ENCODE measurements at places on chromosomes 6 and 20. TPM values are rescaled to one million over a fixed set of nuclear protein-coding genes. Genes with fewer than 3 reads are reported as not detected.

DNA sequence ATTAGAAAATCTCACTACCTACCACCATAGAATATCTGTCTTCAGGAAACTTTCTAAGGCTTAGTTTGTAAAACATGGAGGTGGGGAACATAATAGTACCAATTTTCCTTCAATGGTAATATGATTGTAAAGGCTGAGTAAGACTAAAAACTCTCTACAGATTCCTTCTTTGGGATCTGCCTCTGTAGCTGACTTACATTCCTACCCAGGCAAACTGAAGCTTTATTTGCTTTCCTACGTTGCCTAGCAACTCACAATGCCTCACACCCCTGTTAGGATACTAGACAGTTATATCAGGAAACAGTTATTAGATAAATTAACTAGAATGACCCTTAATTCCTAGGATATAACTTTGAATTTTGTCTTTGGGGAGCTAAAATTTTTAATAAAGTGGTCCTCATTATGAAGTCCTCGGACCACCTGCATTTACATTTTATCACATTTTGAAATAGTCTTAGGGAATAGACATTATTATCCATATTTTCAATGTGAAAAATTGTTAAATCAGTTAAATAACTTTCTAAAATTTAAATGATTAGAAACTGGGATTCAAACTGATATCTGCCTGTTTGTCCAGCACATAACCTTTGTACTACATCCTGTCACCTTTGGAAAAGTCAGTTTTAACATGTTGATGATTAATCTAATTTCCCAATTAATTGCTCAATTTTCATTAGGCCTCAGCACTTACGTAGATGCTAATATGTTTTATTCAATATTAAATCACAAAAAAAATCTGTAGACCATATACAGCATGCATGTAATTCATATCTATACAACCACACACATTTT, 591.4 kb downstream of the RNF144B start:
- no peak for DNase-seq

The C6orf141 gene
- polyA plus RNA-seq: not detected

The GCNT2 gene
- polyA plus RNA-seq: 1.8 TPM

DNA sequence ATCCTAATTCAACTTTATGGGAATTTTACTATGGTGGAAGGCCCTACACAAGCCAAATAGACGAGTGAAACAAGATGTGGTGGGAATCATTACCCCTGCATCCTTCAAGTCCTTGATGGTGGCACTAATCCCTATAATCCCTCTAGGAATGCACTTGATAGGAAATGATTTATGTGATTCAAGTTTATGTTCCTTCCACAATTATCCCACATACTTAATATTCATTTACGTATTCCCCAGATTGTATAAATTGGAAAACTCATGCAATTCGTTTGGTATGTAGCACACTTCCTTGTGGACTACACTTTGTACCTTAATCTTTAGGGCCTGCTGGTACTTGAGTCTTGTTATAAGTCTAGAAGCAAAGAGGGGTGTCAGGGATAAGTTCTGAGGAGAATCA, 40.8 kb downstream of the PKIB start:
- DNase-seq: no peak

DNA sequence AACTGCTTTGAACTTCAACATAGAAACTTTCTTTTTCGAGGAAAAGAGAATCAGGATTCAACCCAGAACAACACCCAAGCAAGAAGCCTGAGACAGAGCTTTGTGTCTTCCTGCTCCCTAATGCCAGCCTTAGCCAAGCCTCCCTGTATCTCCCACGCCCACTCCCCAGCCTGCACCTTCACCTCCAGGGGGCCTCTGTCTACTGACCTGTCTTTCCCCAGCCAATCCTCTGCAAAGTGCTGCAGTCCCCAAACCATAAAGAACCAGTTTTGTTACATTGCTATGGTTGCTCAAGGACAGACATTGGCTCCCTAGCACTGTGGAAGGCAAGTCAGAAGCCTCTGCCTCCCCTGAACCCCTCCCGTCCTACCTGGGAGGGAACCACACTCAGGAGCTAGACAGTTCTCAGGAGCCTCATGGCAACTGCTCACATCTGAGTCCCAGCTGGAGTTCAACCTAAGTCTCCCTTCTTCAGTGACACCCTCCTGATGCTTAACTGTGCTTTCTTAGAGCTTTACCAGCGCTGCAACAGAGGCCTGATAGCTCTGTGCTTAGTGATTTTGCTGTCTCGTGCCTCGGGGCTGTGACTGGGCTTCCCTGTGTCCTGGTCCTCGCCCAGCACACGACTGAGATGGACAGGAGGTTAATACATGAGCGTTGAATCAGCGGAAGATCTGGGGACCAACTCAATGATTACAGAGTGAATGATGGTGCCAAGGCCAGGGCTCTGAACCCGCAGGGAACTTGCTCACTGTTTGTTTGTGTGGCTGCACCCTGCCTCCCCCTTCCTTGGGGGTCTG, 101.5 kb upstream of the DUSP22 start:
- no peak for DNase-seq

DNA sequence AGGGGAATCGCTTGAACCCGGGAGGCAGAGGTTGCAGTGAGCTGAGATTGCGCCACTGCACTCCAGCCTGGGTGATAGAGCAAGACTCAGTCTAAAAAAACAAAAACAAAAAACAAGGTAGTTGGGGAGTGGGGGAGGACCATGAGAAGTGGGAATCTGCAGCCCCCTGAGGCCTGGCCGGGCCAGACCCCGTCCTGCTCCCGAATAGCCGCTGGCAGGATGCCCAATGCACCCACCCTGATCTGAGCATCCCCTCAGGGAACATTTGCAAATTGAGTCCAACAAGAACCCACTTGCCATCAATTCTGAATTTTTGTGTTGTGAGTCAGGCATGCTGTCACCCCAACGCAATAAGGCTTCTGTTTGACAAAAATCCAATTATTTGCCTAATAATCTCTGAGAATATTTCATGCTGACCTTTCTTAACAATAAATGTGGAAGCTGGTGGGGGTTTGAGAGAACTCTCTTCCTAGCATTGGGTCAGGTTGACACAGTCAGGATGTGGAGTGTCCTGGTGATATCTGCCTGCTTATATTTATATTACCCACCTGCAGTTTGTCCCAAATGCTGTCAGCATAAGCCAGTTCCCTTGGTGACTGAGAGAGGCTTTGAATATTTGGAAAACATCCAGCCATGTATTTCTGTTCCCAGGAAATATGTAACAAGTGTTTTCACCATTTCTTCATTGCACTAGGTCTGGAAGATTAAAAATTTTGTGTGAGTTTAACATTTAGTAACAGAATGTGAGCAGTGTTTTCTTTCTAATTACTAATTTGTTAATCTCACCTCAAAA, 28.4 kb upstream of the FRMD1 start:
- peak; percentile 64 for DNase-seq

GRCh38 chr20:23515250-23515939, 24.5 kb downstream of the CST8 start:
- DNase-seq: no peak

DNA sequence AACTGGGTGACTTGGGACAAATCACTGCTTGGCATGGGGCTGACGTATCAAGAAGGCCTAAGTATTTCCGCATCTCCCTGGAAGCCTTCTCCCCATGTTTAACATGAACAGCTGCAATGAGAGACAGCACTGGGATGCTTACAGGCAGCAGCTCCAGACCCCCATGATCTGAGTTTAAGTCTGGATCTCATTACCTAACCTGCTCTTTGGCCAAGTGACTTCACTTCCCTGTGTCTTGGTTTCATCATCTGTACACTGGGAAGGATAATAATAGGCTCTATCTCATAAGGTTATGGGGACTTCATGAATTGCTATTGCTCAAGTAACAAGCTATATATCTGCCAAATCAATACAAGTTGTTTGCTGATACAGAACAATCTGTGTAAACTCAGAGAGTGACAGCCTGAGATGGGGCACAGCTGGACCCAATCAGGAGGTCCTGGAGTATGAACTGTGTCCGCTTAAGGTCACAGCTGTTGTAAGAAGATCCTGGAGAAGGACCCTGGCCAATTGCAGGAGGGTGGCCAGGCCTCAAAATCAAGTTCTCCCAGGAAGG, 56.0 kb downstream of the TGM2 start:
- no peak for DNase-seq

GRCh38 chr6:140548366-140548765, 1173.9 kb upstream of the CITED2 start:
- DNase-seq: no peak

The C6orf132 gene
- 0.17 TPM for polyA plus RNA-seq

The GGTLC1 gene
- polyA plus RNA-seq: not detected

DNA sequence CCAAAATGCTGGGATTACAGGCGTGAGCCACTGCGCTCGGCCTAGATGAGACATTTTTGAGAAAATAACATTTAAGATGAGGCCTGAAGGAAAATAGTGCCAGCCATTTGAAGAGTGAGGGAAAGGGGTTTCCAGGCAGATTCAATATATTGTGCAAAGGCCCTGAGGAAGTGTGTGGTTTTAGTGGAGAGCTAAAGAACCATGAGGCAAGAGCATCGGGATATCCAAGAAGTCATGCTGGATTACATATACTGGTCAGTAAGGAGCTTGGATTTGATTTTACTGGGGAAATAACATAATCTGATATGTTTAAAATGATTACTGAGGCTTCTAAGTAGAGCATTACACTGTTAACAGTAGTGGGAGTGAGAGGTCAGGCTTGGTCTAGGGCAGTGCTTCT, 47.0 kb downstream of the CARMIL1 start:
- no peak for DNase-seq

DNA sequence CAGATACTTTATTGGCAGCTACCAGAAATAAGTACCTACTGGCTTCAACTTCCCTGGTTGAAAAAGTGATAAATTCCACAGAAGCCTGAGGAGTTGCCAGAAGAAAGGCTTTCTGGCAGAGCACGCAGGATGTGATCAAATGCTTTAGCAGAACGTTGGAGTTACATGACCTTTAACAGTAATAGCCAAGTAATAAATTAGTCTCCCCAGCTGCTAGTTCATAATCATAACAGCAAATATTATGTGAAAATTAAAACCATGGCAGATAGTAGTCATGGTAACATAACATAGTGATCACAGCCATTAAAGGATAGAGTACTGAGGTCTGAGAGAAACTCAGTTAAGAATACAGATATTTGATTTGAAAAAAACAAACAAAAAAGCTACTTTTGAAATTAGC, 567.7 kb downstream of the ADGRB3 start:
- DNase-seq: no peak

DNA sequence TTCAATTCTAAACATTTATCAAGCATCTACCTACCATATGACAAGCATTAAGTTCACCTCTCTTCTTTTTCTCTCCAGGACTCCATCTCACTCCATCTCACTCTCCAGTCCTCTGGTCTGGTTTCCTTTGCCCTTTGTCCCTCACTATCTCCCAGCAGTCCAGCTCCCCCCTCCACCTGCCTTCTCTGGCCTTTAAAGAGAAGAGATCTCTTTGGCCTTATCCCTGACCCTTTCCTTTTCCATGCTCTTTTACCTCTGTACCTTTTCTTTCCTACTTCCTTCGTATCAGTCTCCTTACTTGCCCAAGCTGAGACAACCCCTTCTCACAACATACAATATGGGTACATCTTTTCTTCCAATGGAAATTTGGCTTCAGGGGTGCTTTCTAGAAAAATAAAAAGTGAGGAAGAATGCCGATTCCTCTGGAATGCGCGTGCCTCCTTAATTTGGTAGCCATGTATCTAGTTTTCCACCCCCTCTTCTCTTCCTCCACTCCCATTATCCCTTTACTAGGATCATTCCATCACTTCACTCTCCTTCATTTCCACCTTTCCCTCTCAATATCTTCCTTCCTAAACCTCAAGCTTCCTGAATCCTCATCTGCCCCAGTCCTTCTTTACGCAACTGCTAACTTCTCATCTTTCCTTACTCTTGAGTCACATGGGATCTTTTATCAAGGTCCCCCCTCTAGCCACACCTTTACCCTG, 745 bp upstream of the AGPAT1 start:
- no peak for DNase-seq

- no peak for DNase-seq
These were observed 209.4 kb downstream of the FOXA2 start for GRCh38 chr20:22374678-22375590.

- DNase-seq: no peak
These were observed 8.9 kb downstream of the SLC22A2 start for GRCh38 chr6:160249671-160250070.

DNA sequence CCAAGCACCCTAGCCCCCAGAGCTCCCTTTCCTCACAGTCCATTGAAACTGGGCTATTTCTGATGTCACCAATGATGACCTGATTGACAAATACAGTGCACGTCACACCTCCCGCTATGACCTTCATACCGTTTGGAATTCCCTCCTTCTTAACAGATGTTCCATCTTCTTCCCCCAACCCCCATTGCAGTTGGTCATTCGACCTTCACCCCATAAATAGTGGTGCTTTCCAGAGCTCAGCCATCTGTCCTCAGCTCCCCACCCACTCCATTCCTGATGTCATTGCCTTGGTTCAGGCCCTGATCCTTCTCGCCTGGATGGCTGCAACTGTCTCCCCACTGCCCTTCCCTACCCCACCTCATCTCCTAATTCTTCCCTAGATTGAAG, 198.5 kb downstream of the SOD2 start:
- DNase-seq: no peak

GRCh38 chr20:8271727-8272126, 139.7 kb downstream of the PLCB1 start:
- DNase-seq: no peak

- DNase-seq: no peak
These were observed 22.8 kb upstream of the FAM83C start for GRCh38 chr20:35314816-35315631.

- DNase-seq: no peak
These were observed 118.3 kb downstream of the KCNQ5 start for GRCh38 chr6:72740135-72740534.

The SFT2D1 gene
- polyA plus RNA-seq: 58.8 TPM

- DNase-seq: no peak
These were observed 12.1 kb upstream of the COL21A1 start for GRCh38 chr6:56259234-56260077.

- DNase-seq: no peak
These were observed 71.9 kb upstream of the SULF2 start for GRCh38 chr20:47857187-47857568.

GRCh38 chr20:38604873-38605303, 3.3 kb downstream of the ARHGAP40 start:
- DNase-seq: no peak

The TFAP2C gene
- polyA plus RNA-seq: not detected

GRCh38 chr6:15447546-15448267, 201.8 kb downstream of the JARID2 start:
- no peak for DNase-seq

DNA sequence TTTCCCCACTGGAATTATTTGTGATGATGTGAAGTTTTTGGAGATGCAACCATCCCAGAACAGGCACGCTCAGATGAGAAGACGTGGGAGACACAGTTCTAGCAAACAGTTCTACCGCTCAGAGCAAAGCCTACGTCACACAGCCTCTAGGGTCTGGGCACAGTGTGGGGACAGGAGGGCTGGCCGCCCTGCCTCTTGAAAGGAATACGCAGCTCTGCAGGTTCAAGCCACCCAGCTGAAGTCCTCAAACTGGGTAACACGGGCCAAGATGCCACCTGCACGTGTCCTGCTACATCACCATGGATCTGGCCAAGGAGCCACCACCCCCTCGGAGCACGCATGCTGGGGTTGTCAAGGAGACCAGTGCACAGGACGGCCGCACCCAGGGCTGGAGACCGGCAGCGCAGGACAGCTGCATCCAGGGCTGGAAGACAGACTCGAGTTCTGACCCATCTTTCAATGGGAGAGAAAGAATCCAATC, 75.0 kb downstream of the NOL4L start:
- DNase-seq: no peak

GRCh38 chr6:107823047-107823557, 1.0 kb downstream of the SCML4 start:
- no peak for DNase-seq

- DNase-seq: no peak
These were observed 130.9 kb downstream of the FOXA2 start for GRCh38 chr20:22453244-22454080.

GRCh38 chr6:128256095-128256494, 264.3 kb downstream of the PTPRK start:
- no peak for DNase-seq

Data from spleen (tissue), 13 donors.